ENCODE measurements at places on chromosomes 2 and 18.

DNA sequence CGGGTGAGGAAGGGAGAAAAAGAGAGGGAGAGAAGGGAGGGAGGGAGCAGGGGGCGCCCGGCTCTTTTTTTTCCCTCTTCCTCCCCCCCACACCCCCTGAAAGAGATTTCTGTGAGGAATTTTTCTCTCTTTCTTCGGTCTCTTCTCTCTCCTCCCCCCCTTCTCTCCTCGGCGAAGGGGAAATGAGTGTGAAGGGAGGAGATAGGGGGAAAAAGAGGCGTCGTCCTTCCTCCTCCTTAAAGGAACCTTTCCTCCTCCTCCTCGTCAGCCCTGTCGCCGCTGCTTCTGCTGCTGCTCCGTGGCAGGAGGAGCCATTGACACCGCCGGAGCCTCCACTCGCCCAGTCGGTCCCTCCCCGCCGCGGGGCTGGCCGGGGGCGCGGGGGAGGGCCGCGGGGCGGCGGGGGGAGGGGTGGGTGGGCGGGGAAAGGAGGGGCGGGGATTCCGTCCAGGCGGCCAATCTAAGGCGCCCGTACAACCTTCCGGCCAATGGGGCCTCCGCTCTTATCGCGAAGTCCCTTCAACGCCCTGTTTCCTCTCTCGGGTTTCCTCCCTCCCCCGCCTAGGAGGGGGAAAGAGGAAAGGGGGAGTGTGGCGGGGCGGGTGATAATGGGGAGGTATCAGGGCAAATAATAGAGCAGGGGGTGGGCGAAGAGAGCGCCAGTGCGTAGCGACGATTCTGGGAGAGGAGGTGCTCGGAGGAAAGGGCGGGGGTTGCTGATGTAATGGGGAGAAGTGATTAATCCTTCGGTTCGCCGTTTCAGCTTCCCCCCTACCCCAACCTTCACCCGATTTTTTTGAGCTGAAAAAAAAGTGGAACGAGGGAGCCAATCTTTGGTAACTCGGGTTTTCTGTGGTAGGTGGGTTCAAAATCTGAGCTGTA lies at the start of gene FBXO11:
Gene FBXO11, minus strand, starts transcription at position 342 of the 882 bp plus-strand sequence. CDS start 778 bp downstream, outside the sequence.
- DNase-seq = peak; percentile 94

DNA sequence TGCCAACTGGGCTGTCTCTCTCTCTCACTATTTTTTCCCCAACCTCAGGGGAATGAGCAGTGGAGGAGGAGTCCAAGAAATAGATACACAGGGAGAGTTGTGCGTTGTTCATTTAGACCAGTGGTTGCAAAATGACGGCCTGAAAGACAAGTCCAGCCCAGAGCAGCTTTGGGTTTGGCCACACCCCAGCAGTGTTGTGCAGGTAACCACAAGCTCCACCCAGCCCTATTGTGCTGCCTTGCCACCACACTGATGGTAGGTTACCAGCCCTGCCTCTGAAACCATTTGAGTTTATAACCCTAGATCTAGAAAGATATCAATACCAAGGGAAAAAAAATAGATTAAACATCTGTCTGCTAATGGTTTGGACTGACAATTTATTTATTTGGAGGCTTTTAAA lies 144.3 kb downstream of the CMPK2 start:
- DNase-seq = no peak

DNA sequence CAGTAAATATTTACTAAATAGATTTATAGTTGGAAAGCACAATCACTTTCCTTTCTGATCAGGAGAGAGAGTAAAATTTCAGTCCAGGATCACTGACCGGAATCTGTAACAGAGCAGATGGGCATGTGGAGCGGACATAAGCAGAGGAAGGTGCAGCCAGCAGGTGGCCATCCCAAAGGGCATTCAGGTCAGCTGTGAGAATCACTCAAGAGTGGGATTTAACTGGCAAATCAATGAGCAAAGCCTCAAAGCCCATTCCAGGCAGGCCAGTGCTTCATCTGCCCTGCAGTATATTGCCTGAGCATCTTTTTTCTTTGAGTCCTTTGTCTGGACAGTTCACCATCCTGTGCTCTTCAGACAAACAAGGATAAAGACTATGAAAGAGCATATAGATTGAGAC lies 166.4 kb upstream of the SLC14A2 start:
- DNase-seq = no peak

- DNase-seq = peak; percentile 17
These were observed 95.6 kb downstream of the TNFRSF11A start for GRCh38 chr18:62420513-62421209.

DNA sequence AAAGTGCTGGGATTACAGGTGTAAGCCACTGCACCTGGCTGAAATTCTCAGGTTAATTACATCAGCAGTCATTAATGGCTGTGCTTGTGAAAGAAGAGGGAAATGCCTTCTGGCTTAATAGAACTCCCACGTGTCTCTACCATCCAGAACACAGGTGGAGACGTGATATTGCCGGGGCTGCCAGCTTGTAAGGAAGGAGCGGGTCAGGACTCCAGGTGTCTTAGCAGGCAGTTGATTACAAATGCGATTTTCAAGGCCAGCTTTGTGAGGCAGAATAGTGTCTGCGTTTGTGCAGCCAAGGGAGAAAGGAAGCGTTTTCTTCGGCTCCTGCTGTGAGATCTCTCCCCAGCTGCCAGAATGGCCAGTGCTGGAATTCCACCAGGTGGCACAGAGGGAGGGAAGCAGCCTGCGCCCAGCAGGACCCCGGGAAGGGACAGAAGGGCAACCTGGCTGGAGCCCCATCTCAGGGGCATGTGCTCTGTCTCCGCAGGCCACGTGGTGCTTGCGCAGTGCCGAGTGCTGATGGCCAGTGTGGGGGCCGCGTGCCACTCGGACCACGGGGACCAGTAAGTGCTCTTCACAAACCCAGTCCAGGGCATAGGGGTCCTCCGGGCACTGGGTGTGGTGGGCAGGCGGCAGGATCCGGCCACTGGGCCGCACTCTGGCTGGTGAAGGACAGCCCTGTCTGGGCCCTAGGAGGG lies 3.7 kb upstream of the ESPNL start:
- DNase-seq = no peak

GRCh38 chr2:39127973-39128372 lies 7.1 kb upstream of the SOS1 start:
- DNase-seq = no peak

- DNase-seq = no peak
These were observed 349.2 kb downstream of the ADCYAP1 start for GRCh38 chr18:1253827-1254226.

- no peak for DNase-seq
These were observed 13.2 kb downstream of the ITM2C start for GRCh38 chr2:230877759-230878598.

GRCh38 chr2:14633061-14633460 lies 544 bp downstream of the LRATD1 start:
- DNase-seq = peak; percentile 8

- no peak for DNase-seq
These were observed 251.0 kb upstream of the CWC22 start for GRCh38 chr2:180258041-180258537.

GRCh38 chr2:234454433-234454832 lies 42.4 kb downstream of the ARL4C start:
- no peak for DNase-seq

DNA sequence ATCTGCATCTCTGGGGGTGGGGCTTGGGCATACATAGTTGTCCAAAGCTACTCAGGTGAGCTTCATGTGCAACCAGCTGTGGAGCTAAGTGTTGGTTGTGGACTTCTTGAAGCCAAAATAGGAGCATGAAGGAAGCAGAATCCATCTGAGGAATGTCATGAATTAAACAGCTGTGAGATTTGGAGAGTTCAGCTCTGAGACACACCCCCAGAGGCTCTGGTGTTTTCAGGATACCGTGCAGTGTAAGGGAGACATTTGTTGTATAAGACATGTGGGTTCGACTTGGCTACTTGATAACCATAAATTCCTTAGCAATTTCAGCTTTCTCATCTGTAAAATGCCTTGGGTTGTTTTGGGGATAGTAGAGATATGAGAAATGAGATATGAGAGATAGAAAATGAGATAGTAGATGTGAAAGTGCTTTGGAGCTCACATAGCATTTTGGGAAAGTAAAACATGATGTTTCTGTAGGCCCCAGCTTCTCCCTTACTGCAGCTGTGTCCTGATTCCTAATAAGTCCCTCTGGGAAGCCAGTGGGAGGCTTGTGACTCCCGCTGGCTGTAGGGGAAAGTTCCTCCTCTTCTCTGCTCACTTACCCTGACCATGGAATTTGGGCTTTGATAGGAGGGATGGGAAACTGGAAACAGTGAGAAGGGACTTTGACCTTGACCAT lies 50.0 kb downstream of the DPYSL5 start:
- no peak for DNase-seq

DNA sequence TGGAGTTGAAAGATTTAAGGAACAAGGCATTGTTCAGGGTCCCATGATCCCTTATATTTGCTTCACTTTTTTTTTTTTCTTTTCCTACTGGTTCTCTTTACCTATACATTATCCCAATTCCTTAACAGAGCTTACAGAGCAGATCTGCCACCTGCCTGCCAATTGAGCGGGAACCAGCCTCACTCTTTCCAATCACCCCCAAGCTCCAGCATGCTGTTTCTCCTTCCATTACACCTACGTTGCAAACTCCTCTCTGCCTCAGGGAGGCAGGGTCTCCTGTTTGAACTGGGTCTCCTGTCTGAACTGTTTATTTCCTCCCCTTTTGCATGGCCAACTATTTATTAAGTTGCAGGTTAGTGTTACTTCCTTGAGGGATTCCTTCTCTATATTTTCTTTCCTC lies 77.2 kb upstream of the SLC38A11 start:
- DNase-seq = no peak

- no peak for DNase-seq
These were observed 313.1 kb downstream of the PLCL1 start for GRCh38 chr2:198117406-198118041.

GRCh38 chr2:98944775-98945174 lies 8.8 kb upstream of the CRACDL start:
- no peak for DNase-seq

DNA sequence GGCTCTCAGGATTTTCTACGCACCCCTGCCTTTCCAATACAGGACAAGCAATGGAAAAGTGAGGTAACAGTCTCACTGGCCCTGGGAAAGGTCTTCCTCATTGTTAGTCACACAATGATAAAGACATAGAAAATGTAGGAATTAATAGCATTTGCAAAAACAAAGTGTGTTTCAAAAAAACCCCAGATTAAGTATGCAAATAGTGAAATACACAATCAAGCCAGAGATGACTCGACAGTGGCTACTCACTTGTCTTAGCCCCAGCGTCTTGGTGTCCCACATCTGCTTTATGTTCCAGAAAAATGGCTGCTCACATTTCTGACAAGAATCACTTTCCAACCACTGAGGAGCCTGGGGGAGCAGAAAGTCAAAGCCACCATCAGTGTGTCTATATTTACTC lies 47.0 kb upstream of the AP1S3 start:
- peak; percentile 17 for DNase-seq

DNA sequence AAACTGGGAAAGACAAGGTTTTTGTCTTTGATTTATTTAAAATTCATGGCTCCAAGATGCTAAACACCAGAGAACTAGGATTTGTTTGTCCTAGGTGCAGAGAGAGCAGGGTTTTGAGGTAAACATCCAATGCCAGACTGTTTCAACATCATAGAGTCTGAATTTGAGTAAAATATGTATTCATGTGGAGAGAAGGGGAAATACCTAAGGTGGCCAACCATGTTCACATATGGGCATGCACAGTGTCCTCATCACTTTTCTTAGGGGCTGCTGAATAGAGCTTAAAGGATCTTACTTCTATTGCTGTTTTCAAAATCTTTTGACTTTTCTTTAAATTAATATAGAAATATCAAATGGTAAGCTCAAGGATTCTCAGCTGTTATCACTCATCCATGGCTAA lies 287.0 kb upstream of the CCDC68 start:
- no peak for DNase-seq

GRCh38 chr2:142857256-142858164 lies 20.0 kb upstream of the KYNU start:
- no peak for DNase-seq

DNA sequence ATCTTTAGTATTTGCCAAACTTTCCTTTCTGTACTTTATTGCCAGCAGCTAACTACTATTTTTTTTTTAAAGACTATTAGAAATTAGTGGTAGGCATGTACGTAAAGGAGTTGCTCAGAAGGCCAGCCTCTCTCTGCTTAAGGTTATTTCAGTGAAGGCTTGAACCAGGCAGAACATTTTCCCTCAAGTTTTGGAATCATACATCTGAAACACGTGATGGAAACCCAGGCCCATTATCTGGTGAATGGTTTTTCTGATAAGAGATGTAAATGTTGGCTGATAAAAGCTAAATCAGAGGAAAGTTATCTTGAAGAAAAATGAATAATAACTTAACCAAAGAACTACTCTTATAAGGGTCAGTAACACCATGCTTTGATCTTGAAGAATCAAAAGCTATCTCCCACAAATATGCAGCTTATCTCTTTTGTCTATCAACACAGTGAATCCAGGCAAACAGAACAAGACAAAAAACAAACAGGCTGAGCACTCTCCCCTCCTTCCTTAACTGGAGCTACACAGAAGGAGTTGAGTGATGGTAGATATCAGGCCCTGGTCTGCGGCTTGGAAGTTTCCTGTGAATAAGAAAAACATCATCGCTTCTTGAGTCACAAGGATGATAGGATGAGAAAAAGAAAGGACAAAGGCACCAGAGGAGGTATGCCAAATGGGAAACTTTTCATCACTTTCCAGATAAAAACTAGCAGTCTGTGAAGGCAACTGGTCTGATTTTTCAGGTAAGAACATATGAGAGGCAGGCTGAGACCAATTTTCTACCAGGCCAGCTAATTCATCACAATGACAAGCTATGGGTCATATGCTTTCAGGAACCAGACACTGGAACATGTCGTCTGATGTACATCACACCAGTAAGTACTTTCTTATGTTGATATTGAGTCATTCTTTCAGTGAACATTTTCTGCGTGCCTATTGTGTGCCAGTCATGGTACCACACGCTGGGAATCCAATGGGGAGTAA lies 88.4 kb upstream of the STK17B start:
- DNase-seq = no peak

GRCh38 chr2:189072036-189072435 lies 97.9 kb downstream of the COL3A1 start:
- no peak for DNase-seq

DNA sequence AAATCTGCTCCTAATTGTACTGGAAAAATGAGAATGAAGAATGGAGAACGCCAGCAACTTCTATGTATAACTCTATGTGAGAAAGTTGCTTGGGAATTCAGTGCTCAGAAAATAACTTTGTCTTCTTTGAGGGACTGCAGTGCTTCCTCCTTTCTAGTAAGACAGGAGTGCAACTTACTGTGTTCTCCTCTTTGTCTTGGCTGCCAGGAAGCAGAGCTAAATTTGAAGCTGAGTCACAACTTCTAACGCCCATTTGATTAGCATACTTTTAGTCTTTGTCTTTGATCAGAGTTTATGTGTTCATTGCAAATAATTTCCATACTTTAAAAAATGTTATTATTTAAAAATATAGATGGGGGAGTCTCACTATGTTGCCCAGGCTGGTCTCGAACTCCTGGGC lies 6.6 kb downstream of the ARHGAP25 start:
- DNase-seq = no peak

DNA sequence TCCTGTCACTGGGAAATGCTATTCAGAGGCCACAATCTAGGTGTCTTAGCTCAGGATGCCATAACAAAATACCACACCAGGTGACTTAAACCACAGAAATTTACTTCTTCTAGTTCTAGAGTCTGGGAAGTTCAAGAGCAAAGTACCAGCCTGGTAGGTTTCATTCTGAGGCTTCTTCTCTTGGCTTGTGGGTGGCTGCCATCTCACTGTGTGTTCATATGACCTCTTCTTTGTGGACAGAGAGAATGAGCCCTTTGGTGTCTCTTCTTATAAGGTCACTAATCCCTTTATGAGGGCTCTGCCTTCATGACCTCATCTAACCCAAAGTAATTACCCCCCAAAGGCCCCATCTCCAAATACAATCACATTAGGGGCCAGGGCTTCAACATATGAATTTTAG lies 57.3 kb downstream of the RHOB start:
- no peak for DNase-seq
